ENCODE measurements at places on chromosomes 12 and 14. TPM values are rescaled to one million over a fixed set of nuclear protein-coding genes. Genes with fewer than 3 reads are reported as not detected.

DNA sequence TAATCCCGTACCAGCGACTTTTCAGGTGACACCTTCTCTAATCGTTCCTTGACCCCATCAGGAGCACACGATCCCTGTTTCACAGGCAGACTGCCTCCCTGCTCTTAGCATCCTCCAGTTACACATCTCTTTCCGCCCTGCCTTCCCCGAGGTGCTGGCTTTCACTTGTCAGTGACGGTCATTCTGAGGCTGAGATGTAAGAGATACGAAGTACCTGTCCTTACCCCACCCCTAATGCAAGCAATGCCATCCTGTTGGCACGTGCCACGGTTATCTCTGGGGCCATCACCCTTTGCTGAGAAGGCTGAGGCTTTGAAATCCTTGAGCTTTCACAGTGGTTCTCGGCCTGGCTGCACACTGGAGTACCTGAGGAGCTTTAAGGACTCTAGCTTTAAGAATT, 24.4 kb downstream of the B4GALNT3 start:
- no peak for DNase-seq

- peak; percentile 40 for DNase-seq
These were observed 15.8 kb downstream of the ATP5MC2 start for GRCh38 chr12:53660041-53660440.

DNA sequence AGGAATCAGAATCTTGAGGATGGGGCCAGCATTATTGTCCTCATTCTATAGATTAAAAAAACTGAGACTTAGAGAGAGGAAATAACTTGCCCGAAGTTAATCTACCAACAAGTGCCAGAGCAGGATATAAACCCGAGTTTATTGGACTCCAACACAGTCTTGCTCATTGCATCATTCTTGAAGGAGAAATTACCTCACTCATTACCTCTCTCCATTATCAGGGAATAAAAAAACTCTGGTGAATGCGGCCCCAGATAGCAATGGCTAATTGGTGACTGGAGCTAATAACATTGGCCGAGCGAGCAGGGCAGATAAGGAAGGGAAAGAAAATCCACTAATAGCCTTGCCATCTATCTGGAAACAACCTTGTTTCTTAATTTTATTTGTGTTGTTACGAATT, 24.7 kb upstream of the TMED10 start:
- no peak for DNase-seq

DNA sequence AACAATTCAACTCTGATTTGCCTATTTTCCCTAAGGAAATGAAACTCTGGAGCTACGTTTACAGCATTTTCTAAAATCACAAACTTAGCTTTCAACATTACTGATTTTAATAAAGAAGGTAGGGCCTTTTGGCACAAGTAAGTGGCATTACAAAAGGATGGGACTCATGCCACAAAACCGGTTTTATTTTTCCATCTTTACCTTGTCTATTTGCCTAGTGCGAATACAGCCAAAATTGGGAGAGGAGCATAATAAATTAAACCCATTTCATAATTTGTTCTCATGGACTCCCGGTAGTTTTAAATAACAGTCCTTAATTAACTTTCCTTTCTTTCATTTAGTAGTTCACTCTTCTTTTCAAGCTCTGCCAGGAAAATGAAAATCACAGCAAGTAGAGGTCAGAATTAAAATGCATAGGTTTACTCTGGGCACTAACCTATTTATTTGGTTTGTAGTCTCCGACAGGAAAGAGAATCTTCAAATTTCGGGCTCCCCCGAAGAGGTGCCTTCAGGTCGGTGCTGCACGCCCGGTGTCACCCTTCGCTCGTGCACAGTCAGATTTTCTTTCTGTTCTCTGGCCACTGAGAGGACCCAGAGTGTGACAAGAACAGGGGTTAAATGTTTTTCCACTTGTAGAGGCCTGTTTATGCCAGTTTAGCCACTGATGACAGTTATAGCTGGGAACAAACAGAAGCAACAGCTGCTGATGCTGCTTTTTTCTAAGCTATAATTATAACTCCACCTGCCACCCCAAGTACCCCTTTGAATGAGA, at the start of gene BEST3:
Gene BEST3, minus strand, starts transcription at position 535 of the 772 bp plus-strand sequence. CDS start 1,505 bp downstream, outside the sequence.
- no peak for DNase-seq

GRCh38 chr14:24172261-24172860, 481 bp downstream of the REC8 start:
- no peak for DNase-seq

NAA25 gene
- 17.1 TPM for total RNA-seq

CDCA3 gene
- 0.82 TPM for total RNA-seq

GRCh38 chr12:6362403-6362802, 13.0 kb downstream of the SCNN1A start:
- DNase-seq: no peak

EIF2B1 gene
- 27.9 TPM for total RNA-seq

GRCh38 chr12:1862973-1863372, 42.6 kb downstream of the LRTM2 start:
- DNase-seq: no peak

DNA sequence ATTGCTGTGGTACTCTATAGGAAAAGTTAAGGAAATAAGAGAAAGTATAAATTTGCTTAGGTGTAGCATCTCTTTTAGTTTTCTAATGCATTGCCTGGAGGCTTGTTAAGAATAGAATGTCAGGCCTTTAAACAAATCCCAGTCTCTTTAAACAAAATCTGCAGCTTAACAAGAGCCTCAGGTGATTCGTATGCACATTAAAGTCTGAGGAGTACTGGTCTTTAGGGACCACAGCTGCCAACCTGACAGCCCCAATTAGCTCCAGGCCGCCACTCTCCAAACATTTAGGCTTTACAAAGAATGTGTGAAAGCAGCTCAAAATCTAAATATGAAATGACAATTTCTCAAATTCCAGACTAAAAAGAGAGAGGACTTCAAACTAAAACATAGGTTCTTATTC, 35.7 kb downstream of the PAWR start:
- no peak for DNase-seq

DNA sequence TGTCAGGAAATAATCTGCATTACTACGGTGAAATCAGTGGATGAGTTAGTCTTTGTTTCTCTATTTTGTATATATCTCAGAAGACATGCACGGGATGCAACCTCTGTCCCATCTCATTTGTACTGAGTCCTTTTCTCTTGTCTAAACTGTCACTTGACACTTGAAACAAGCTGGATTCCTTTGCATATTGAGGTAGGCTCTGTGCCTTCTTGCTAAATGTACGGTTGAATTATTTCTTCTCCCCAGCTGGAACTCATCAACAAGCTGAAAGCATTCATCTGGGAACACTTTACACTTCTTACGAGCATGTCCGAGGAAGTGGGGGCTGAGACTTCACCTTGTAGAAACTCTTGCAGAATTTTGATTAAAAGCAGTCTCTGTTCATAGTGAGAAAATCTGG, 119.5 kb downstream of the VEZT start:
- DNase-seq: no peak

TEP1 gene
- total RNA-seq: 17.1 TPM

ANKLE2 gene
- total RNA-seq: 34.1 TPM

GRCh38 chr12:15088105-15088504, 115.3 kb downstream of the PDE6H start:
- DNase-seq: no peak

DNA sequence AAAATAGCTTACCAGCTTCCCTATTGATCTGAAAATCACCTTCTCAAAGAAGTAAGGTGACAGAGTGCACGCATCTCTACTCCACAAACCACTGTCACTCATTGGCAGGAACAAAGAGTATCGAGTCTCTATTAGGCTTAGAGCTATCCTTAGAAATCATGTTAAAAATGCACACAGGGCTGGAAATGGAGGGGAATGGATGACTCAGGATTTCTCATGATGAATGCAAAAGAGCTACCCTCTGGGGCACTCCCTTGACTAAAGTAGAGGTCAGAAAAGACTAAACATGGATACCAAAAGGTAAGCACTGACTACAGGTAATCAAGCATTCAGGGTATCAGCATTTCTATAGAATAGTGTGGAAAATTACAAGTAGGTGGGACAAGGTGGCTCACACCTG, 96.1 kb upstream of the ANO4 start:
- no peak for DNase-seq

GRCh38 chr12:6688543-6688998, 604 bp downstream of the ZNF384 start:
- DNase-seq: peak; percentile 50

GRCh38 chr14:77378701-77379100, 1.5 kb downstream of the SAMD15 start:
- DNase-seq: no peak

GDF3 gene
- total RNA-seq: 0.24 TPM

DNA sequence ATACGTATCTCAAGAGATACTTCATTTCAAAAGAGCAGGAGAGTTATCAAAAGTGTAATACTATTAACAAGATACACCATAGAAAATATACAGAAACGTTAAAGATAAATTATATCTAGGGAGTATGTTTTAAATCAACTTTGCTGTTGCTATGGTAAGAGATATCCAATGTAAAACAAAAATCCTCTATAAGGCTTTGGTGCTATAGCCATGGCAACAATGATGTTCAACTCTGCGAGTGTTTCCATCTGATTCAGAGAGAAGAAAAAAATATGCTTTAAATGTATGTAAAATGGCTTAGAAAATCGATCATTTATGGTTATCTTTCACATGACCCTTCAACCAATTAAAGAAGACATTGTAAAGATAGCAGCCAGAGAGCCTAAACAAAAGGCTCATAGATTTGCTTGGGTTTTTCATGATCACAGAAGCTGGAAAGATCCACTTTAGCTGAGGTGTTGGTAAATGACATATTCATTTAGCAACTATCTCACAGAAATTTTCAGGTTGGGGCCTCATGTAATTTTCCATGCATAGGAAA, 387.0 kb upstream of the GARIN6 start:
- no peak for DNase-seq

DNA sequence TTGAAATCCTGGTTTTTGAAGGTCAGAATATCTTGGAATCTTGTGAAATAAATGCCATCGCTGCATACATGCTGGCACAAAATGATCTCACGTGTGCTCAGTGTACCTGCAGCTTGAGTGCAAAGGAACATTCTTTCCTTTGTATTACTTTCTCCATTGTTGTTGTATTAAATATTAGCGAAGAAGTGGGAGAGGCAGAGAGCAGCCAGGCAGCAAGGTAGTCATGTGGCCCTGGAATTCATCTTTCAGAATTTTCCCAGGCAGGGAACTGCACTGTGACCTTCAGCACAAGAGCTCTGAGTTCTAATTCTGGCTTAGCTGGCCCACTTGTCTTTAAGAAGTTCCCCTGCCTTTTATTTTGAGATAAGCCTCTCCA, 145.5 kb downstream of the PRKCH start:
- DNase-seq: no peak

DNA sequence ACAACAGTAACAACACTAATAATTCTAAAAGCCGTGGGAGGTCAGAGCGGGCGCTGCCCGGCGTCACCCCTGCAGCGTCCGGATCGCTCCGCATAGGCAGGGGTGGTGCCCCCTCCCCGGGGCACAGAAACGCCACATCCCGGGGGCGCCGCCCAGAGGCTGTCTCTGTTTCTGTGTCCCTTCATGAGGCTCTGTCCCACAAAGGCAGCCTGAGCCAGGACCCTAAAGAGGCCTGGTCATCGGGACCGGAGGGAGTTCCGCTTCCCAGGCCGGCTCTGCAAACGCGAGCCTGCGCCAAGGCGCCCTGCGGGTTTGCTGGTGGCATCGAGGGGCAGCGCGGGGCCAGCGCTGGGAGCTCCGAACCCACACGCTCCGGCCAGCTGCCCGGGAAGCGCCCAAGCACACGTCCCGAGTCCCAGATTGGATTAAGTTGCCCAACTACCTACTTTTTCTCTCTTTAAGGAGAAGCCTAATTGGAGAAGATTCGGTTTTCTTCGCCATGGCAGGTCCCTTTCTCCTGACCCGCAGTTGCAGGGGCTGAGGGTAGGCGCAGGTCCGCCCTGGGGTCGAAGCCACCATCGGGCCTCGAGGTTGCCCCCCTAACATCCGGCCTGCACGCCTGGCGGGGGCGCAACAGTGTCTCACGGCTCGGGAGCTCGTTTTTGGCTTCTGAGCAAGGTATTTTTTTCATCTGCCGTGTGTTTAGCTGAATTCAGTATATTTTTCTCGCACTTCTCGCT, 421.7 kb downstream of the VRK1 start:
- DNase-seq: peak; percentile 21

DIO2 gene
- 5.0 TPM for total RNA-seq

- peak; percentile 57 for DNase-seq
These were observed 1.2 kb downstream of the DDIT3 start for GRCh38 chr12:57518920-57519795.

TBX3 gene
- 7.7 TPM for total RNA-seq

DNA sequence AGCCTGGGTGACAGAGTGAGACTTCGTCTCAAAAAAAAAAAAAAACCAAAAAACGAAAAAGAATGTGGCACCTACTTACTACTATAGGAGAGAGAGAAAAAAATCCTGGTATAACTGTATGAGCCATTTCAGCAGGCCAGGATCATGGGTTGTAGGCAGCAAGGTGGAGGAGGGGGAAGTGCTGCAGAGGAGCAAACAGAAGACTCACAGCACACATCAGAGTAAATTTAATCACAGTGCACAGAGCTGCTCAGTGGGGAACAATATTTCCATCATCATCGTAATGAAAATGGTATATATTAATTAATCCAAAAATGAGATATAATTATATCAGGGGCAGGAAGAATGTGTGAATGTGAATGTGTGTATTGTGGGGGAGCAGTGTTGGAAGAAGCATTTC, 175.8 kb downstream of the SLC2A13 start:
- no peak for DNase-seq

IGFBP6 gene
- total RNA-seq: 139 TPM

DNA sequence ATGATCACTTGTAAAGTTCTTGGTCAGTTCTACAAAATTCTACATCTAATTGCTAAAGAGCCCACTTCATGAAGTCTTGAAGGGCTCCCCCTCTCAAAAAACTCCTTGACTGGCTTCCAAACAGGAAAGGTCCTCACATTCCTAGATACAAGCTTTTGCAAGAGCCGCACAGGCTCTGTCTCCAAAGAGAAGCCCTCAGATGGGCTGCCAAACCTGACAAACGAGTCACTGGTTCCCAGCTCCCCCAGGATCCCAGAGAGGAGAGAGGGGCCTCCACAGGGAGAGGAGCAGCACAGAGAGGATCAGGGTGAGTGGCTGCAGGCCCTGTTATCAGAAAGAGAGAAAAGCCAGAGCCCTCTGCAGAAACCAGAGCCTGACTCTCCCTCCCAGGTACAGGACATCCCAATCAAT, 5.8 kb downstream of the NID2 start:
- DNase-seq: peak; percentile 43

DNA sequence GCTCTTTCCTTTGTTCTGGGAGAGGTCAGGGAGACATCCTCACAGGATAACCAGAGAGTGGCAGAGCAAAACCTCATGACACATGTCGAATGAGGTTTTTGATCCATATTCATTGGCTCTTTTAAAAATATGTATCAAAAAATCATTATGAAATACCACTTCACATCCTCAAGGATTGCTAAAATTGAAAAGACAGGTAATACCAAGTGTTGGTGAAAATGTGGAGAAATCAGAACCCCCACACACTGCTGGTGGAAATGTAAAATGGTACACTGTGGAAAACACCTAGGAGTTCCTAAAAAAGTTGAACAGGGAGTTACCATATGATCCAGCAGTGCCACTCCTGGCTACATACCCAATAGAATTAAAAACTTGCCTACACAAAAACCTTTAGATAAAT, 107.8 kb upstream of the ARID2 start:
- DNase-seq: no peak

CCDC38 gene
- 0.24 TPM for total RNA-seq

All from left cardiac atrium (tissue), 4 donors.